ENCODE measurements at places on chromosomes 2 and 18.

- no peak for DNase-seq
These were observed 29.0 kb downstream of the B4GALT6 start for GRCh38 chr18:31655354-31655753.

DNA sequence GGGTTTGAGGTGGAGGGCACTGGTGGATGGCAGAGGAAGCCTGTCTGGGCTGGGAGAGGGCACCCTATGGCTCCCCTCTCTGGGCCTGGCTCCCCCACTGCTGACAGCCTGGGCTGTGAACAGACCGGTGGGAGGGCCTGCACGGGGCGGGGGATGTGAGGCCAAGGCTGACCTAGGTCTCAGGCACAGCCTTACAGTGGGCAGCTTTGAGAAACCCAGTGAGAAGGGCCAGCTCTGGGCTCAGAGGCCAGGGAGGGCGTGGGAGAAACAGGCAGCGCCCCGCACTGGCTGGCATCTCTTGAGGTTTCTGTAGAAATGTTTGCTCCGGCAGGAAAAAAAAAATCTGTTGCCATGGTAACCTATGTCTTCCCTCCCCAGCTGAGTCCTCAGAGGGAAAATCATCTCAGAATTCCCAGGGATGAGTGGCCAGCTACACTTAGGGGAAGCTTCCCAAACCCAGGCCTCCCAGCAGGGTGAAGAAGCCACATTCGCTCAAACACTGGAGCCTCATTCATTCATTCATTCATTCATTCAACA is 71.7 kb upstream of the TAF1B start:
- no peak for DNase-seq

GRCh38 chr18:74148543-74149070 is 284 bp downstream of the TIMM21 start:
- DNase-seq = no peak

DNA sequence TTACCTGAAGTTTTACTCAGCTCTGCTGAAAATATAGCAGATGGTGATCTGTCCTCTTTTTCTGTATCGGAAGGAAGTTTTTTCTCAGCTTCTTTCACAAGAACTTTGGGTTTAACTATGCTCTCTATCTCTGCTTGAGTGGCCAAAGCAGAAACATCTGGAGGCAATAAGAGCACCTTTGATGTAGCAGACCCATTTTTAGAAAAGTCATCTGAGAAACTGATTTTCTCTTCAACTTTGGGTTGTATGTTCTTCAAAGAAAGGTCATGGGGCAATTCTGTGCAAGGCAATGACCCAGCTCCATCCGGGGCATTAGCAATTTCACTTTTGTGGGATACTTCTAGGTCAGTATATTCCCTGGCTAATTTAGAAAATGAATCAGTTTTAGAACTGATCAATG is 25.2 kb downstream of the RTN4 start:
- no peak for DNase-seq
